ENCODE measurements at places on chromosomes 13 and 19. TPM values are rescaled to one million over a fixed set of nuclear protein-coding genes. Genes with fewer than 3 reads are reported as not detected.

DNA sequence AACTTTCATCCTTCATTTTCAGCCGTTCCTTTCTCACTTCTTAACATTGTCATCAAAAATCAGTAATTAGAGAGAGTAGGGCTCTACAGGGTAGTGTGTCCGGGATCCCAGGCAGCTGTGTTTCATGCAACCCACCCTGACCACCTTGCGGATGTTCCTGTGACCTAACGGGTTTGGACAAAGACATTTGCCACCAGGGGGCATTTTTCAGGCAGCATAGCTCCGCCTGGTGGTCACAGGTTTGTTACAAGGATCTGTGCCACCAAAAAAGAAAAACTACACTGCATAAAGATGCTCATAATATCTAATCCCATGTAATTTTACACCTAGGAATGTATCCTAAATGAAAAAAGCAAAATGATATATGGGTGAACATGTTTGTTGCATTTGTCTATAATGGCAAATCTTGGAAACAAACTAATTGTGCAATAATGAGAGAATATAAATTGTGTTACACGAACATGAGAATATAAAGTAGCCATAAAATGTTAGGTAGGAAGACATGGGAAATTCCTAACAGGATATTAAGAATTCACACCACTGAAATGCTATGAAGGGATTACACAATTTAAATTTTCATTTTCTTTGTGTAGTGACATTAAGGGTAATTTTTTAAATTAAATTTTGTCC is 123.0 kb downstream of the SLC7A1 start:
- DNase-seq: no peak

Gene ZNF283
- polyA plus RNA-seq: 3.0 TPM

DNA sequence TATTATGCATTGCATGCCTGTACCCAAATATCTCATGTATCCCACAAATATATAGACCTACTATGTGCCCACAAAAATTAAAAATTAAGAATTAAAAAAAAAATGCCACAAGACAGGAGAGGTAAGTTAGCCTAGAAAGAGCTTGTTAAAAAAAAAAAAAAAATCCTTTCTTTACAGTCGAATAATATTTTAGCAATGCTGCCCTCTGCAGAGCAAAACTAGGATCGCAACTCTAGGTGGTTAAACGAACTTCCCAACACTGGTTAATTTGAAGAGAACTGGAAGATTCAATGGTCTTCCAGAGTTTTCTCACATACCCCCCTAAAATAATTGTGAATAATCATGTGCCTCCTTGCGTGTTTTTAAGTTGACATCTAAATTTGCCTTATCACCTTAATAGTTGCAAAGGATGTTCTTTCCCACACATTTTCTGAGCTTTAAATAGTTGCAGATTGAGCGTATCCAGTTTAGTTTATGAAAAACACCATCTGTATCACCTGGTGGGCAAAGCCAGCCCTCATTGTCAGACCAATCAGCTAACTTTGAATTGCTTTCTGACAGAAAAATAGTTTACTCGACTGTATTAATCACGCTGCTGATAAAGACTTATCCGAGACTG is 47.4 kb upstream of the RCBTB2 start:
- DNase-seq: peak; percentile 19

- DNase-seq: peak; percentile 88
Observed at GRCh38 chr19:37997911-37998344, 90.9 kb downstream of the SIPA1L3 start.

DNA sequence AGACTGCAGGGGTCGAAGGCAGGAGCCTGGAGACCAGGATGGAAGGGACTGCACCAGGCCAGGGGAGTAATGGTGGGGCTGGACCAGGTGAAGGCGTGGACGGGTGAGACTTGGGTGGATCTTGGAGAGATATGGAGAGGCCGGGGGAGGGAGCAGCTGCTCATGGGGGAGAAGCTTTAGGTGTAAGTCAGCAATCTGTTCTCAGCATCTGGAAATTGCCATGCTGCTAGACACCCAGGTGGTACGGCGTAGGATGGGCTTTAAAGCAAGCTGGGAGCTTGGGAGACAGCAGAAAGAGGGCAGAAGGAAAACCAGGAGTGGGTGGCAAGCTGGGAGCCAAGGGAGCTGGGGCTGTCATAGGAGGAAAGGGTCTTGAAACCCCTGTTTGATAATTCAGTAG is 3.0 kb downstream of the CERS4 start:
- DNase-seq: no peak

DNA sequence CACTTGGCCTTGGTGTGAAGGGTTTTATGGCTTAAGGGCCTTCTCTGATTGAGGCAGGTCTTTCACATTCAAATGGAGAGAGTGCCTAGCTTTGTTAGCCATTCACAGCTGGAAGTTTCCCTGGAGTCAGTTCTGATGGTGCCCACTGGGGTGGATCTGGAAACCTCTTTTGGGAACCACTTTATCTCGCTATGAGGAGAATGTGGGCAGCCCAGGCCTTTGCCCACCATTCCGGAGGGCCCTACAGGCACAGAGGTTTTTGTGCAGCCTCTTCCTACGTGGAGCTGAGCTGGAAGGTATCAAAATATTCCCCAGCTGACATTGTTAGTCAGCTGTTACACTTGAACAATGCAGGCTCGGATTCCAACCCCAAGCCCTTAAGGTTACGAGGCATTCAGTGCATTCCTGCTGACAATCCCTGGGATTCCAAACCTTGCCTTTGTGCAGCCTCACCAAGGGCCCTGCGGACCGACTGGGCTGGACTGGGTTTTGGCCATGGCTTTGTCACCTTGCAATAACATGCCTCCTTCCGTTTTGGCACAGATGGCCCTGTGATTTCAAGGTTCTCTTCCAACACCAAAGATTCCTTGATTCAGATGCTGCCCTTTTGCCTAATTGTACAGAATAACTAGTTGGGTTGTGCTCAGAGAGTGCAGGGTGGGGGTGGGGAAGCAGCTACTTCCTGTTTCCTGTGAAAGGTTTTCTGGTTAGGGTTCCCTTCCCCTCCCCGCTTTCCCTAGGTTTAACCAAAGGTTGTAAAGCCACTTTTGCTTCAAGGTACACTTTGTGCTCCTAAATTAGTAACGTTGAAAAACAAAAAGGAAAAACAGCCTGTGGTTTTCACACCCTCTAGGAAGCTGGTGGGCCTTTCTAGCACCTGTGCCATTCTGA is 27.0 kb downstream of the SAE1 start:
- DNase-seq: no peak

Gene LILRB1
- not detected for polyA plus RNA-seq

Gene SYNGR4
- not detected for polyA plus RNA-seq

- DNase-seq: no peak
Observed at GRCh38 chr13:96112936-96113335, 23.0 kb downstream of the HS6ST3 start.

Gene CGB1
- polyA plus RNA-seq: not detected

GRCh38 chr19:52891336-52891735 is 6.1 kb downstream of the ZNF320 start:
- no peak for DNase-seq

All from BJ (cell line).